ENCODE measurements at places on chromosomes 6 and 20.
A peak's percentile ranks its signal among the peaks of the same experiment; 100 is the strongest.

DNA sequence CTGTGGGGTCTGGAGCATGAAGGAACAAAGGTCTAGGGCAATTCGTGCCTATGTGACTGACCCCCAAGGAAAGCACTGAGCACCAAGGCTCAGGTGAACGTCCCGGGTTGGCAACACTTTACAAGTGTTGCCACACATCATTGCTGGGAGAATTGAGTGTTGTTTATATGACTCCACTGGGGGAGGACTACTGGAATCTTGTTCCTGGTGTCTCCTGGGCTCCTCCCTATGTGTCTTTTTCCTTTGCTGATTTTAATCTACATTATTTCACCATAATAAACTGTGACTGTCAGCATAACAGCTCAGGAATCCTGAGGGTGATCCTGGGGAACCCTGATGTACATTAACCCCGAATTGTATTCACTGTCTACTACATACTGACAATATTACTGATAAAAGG is 207.7 kb upstream of the BMP2 start:
- no peaks in the 10 kb centered on the region for H3K36me3 ChIP-seq
- peaks cover 11% of the 10 kb centered on the region for H3K4me1 ChIP-seq
- DNase-seq, result no peak
- no peaks in the 10 kb centered on the region for H3K27me3 ChIP-seq
- no peak overlapping the region for H3K27ac ChIP-seq

DNA sequence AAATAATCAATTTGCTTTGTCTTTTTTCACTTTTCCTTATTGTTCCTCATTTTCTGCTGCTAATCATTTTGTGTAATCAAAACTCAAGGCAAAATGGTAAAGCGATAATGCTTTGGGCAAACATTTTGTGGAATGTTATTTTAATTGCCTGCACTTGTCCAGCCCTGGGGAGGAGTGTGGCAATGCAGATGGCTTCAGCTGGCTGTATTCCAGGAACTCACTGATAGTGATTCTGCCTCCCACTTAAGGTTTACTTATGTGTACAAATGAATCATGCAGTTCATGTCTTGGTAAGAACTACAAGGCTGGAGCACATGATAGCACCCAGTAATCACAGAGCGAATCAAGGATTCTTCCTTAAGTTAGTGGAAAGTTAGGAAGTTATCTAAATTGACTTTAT is 107.8 kb downstream of the COL19A1 start:
- no peaks in the 10 kb centered on the region for H3K36me3 ChIP-seq
- no peak overlapping the region for H3K4me3 ChIP-seq
- DNase-seq, result no peak
- H3K27me3 ChIP-seq, result no peaks in the 10 kb centered on the region

DNA sequence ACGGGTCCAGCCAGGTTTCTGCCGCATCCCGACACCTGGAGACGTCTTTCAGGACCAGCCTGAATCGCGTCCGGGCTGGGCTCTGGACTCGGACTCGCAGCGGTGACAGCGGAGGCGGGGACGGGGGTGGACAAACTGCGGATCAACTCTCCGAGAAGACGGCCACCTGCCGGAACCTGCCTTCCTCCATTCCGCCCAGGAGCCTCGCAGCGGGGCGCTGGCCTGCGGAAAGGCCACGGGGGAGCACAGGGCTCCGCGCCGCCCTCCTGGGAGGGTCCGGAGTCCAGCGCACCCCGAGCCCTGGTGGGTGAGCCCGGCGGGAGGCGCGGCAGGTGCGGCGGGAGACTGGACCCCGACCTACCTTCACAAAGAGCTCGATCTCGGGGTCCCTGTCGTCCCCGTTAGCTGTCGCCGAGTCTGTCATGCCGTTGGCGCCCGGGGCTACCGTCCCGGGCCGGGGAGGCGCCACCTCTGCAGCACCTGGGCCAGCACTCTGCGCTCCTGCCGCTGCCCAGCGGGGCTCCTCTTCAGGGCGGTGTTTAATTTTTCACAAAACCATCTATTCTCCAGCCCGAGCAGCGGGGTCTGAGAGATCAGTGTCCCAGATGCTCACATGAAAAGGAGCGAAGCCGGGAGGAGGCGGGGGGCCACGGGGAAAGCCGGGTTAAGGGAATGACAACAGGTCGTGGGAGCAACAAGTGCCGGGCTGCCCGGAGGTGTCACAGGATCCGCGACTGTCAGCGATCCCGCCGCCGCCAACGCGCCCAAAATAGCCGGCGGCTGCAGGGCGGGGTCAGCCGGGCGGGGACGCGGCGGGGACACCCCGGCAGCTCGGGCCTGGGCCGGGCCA is at the start of gene CLIC5:
Gene CLIC5 (minus strand): TSS at position 742 of the 850 bp plus-strand sequence. CDS start 318 bp downstream, at position 424.
- H3K36me3 ChIP-seq, result no peaks in the 10 kb centered on the region
- no peaks in the 10 kb centered on the region for H3K4me1 ChIP-seq
- peak; percentile 77 for DNase-seq
- H3K27ac ChIP-seq, result no peak within 1 kb of the TSS
- H3K4me3 ChIP-seq, result peak within 1 kb of the TSS; percentile 23

DNA sequence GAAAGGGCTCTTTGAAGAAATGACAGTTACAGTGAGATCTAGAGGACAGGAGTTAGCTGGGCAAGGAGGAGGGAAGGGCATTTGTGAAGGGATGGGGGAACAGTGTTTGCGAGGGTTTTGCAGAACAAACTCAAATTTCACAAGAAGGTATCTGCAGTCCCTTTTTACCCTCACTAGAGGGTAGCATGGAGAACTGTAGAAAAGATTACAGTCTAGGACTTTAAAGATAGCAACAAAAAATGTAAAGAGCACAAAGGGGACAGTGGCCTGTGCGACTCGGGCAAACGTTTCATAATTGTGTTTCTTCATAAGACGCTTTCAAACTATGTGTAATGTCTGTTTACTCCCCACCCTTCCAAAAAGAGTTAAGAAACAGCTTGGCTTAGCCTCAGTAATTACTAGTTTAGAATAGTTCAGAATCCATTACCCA is 21.2 kb upstream of the ASXL1 start:
- H3K4me1 ChIP-seq, result peaks cover 17% of the 10 kb centered on the region
- peaks cover 10% of the 10 kb centered on the region for H3K36me3 ChIP-seq
- DNase-seq, result peak; percentile 58
- no peaks in the 10 kb centered on the region for H3K27me3 ChIP-seq

GRCh38 chr6:128039543-128039942 is 138.7 kb upstream of the THEMIS start:
- no peaks in the 10 kb centered on the region for H3K4me1 ChIP-seq
- no peak for DNase-seq
- H3K27ac ChIP-seq, result no peak overlapping the region
- H3K36me3 ChIP-seq, result no peaks in the 10 kb centered on the region
- no peaks in the 10 kb centered on the region for H3K27me3 ChIP-seq

- H3K4me3 ChIP-seq, result no peak overlapping the region
- H3K36me3 ChIP-seq, result no peaks in the 10 kb centered on the region
These were observed 251.6 kb upstream of the SOX4 start for GRCh38 chr6:21341910-21342309.

- DNase-seq, result no peak
- no peak overlapping the region for H3K4me3 ChIP-seq
- H3K36me3 ChIP-seq, result no peaks in the 10 kb centered on the region
- H3K27ac ChIP-seq, result no peak overlapping the region
- H3K27me3 ChIP-seq, result no peaks in the 10 kb centered on the region
These were observed 289.1 kb upstream of the PREP start for GRCh38 chr6:105691971-105692370.

GRCh38 chr6:134636186-134636799 is 313.6 kb downstream of the ALDH8A1 start:
- H3K27me3 ChIP-seq, result no peaks in the 10 kb centered on the region
- H3K4me3 ChIP-seq, result no peak overlapping the region
- no peaks in the 10 kb centered on the region for H3K36me3 ChIP-seq
- no peak overlapping the region for H3K27ac ChIP-seq
- no peak for DNase-seq
- peaks cover 8% of the 10 kb centered on the region for H3K4me1 ChIP-seq

DNA sequence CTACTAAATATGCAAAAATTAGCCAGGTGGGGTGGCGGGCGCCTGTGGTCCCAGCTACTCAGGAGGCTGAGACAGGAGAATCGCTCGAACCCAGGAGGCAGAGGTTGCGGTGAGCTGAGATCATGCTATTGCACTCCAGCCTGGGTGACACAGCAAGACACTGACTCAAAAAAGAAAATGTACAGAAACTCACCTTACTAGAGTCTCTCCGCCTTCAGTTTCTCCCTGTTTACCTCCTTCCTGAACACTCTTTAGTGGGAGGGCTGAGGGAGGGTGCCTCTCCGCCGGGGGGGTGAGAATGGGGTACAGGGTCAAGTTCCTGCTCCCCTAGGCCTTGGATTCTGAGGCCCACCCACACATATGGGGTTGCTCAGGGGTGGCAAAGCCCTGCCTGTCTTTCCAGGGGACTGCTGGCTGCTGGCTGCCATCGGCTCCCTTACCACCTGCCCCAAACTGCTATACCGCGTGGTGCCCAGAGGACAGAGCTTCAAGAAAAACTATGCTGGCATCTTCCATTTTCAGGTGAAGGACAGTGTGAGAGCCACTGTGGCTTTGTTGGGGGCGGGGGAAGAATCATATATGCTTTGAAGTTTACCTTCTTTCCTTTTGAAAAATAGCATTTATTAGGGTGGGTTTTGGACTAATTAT is 13.4 kb downstream of the CAPN11 start:
- H3K4me1 ChIP-seq, result no peaks in the 10 kb centered on the region
- no peak overlapping the region for H3K4me3 ChIP-seq
- no peaks in the 10 kb centered on the region for H3K36me3 ChIP-seq

GRCh38 chr6:15360300-15360699 is 114.4 kb downstream of the JARID2 start:
- H3K4me1 ChIP-seq, result peaks cover 18% of the 10 kb centered on the region
- no peak overlapping the region for H3K4me3 ChIP-seq
- H3K27ac ChIP-seq, result no peak overlapping the region
- no peak for DNase-seq
- no peaks in the 10 kb centered on the region for H3K36me3 ChIP-seq

DNA sequence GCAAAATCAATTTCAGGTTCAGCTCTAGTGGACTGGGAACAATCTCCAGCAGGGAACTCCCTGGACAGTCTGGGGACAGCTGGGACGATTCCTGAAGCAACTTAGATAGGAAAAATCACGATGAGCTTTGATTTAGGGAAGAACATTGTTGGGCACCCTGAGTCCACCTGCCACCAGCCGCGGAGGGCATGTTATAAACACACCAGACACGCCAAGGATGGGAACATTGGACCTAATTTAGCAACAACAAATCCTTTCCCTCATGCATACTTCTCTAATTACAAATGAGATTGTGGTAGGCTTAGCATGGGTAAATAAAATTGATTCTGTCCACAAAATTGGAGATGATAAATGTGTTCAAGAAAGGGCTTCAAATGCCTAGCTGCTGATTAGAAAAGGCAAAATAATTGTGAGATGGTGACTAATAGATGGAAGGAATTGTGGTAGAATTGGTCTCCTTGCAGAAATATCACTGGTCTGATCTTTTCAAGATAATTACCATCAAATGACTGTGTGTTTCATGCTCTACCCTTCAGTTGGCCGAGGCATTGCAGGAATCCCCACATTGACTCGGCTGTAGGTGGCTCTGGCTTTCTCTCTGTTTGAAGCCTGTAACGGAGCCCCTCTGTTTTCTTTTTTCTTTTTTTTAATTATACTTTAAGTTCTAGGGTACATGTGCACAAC is 6.1 kb upstream of the NANP start:
- peaks cover 7% of the 10 kb centered on the region for H3K4me1 ChIP-seq
- H3K27me3 ChIP-seq, result no peaks in the 10 kb centered on the region
- H3K27ac ChIP-seq, result no peak overlapping the region
- no peak overlapping the region for H3K4me3 ChIP-seq
- H3K36me3 ChIP-seq, result peaks cover 2% of the 10 kb centered on the region

DNA sequence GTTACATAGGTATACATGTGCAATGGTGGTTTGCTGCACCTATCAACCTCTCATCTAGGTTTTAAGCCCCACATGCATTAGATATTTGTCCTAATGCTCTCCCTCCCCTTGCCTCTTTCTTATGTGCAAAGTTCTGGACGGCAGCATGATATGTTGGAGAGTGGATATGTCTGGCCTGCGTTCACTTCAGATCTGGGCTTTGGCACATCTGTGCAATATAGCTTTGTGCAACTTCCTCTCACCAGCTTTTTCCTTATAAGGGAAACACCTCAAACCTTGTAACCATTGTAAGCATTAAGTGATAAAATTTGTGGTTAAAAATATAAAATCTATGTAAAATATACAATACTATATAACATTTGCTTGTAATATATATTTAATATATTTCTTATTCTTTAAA is 288.0 kb downstream of the PHACTR1 start:
- DNase-seq, result no peak
- H3K4me3 ChIP-seq, result no peak overlapping the region
- no peaks in the 10 kb centered on the region for H3K36me3 ChIP-seq
- H3K27ac ChIP-seq, result no peak overlapping the region
- H3K27me3 ChIP-seq, result no peaks in the 10 kb centered on the region
- H3K4me1 ChIP-seq, result no peaks in the 10 kb centered on the region

GRCh38 chr20:1434571-1435336 is 31.9 kb downstream of the NSFL1C start:
- H3K27ac ChIP-seq, result peak overlapping the region; percentile 46
- DNase-seq, result peak; percentile 57
- H3K36me3 ChIP-seq, result no peaks in the 10 kb centered on the region

- H3K4me1 ChIP-seq, result peaks cover 7% of the 10 kb centered on the region
- no peak overlapping the region for H3K27ac ChIP-seq
- no peaks in the 10 kb centered on the region for H3K36me3 ChIP-seq
- no peak for DNase-seq
- no peaks in the 10 kb centered on the region for H3K27me3 ChIP-seq
These were observed 94.6 kb downstream of the BANF2 start for GRCh38 chr20:17794400-17794799.

- H3K27ac ChIP-seq, result no peak overlapping the region
These were observed 17.3 kb upstream of the WFDC2 start for GRCh38 chr20:45452238-45452637.

DNA sequence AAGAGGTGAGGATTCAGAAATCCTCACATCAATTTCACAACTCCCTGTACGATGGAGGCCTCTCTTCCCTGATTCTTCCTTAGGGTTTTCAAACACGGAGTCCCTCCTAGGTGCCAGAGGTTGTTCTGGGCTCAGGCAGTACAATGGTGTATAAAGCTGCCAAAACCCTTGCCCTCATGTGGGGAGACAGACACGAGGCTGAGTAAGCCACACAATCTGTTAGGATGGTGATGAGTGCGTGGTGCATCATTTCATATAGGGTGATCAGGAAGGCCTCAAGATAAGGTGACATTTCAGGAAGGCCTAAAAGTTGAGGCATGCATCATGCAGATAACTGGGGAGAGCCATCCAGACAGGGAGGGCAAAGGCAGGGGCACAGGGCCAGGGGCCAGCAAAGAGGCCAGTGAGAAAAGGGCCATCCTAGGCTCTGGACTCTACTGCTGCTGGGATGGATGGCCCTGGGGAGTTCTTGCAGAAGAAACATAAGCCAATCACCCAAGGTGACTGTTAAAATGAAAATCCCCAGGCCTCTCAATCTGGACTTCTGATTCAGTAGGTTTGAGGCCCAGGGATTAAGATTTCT is 186.5 kb downstream of the PRKN start:
- H3K27ac ChIP-seq, result no peak overlapping the region
- no peaks in the 10 kb centered on the region for H3K27me3 ChIP-seq
- no peaks in the 10 kb centered on the region for H3K4me1 ChIP-seq
- no peak for DNase-seq

All from osteoblast (primary cell).